ENCODE measurements at places on chromosomes 2 and 18.

DNA sequence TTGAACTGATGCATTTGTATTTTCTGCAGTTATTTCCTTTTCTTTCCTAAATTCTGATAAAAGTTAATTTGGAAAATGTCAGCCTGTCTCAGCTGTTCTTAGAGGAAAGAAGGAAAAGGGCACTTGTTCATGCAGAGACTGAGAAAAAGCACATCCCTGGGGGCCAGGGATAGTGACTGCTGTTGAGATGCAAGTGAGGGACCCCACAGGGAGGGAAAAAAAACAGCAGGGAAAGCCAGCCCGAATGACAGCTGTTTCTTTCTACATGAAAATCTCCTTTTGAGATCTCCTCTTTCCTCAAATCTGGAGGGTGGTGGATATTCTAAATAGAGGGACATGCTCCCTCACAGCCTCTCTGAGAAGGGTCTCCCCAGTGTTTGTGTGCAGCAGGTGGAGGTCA is 14.0 kb upstream of the MTA3 start:
- no peak overlapping the region for H3K4me3 ChIP-seq
- H3K4me1 ChIP-seq: no peaks in the 10 kb centered on the region
- H3K36me3 ChIP-seq: no peaks in the 10 kb centered on the region

DNA sequence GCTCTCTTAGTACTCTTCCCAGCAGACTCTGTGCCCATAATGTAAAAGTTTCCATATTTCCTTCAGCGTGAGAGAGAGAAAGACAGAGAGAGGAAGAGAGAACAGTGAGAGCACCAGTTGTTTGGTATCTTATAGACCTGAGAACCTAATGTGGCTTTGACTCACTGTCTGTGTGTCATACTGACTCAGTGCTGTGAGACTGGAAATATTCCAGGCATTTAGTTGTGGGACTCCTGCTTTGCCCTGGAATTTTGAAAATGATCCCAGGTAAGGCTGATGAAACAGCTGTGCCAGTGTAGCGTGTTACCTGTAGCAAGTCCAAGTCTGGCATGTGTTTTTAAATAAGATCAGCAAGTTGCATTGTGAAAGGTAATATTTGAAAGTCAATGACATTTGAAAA is 87.9 kb upstream of the KCNH7 start:
- H3K4me3 ChIP-seq: no peak overlapping the region
- DNase-seq: no peak
- no peaks in the 10 kb centered on the region for H3K36me3 ChIP-seq
- no peaks in the 10 kb centered on the region for H3K4me1 ChIP-seq
- no peak overlapping the region for H3K27ac ChIP-seq
- H3K27me3 ChIP-seq: no peaks in the 10 kb centered on the region

- DNase-seq: no peak
- no peaks in the 10 kb centered on the region for H3K27me3 ChIP-seq
- no peaks in the 10 kb centered on the region for H3K4me1 ChIP-seq
- no peaks in the 10 kb centered on the region for H3K36me3 ChIP-seq
These were observed 501.5 kb downstream of the NR4A2 start for GRCh38 chr2:155830817-155831579.

- no peak overlapping the region for H3K4me3 ChIP-seq
- no peaks in the 10 kb centered on the region for H3K4me1 ChIP-seq
- no peak overlapping the region for H3K27ac ChIP-seq
- DNase-seq: no peak
- H3K27me3 ChIP-seq: no peaks in the 10 kb centered on the region
These were observed 269.5 kb downstream of the NEDD4L start for GRCh38 chr18:58313491-58314032.

GRCh38 chr2:40543381-40543780 is 91.5 kb upstream of the SLC8A1 start:
- H3K4me3 ChIP-seq: no peak overlapping the region
- no peak overlapping the region for H3K27ac ChIP-seq
- no peaks in the 10 kb centered on the region for H3K36me3 ChIP-seq
- no peaks in the 10 kb centered on the region for H3K27me3 ChIP-seq
- peaks cover 5% of the 10 kb centered on the region for H3K4me1 ChIP-seq

- no peaks in the 10 kb centered on the region for H3K36me3 ChIP-seq
- H3K27me3 ChIP-seq: no peaks in the 10 kb centered on the region
- DNase-seq: no peak
- no peak overlapping the region for H3K4me3 ChIP-seq
- H3K4me1 ChIP-seq: no peaks in the 10 kb centered on the region
These were observed 1303.1 kb upstream of the DDX18 start for GRCh38 chr2:116511426-116511825.

DNA sequence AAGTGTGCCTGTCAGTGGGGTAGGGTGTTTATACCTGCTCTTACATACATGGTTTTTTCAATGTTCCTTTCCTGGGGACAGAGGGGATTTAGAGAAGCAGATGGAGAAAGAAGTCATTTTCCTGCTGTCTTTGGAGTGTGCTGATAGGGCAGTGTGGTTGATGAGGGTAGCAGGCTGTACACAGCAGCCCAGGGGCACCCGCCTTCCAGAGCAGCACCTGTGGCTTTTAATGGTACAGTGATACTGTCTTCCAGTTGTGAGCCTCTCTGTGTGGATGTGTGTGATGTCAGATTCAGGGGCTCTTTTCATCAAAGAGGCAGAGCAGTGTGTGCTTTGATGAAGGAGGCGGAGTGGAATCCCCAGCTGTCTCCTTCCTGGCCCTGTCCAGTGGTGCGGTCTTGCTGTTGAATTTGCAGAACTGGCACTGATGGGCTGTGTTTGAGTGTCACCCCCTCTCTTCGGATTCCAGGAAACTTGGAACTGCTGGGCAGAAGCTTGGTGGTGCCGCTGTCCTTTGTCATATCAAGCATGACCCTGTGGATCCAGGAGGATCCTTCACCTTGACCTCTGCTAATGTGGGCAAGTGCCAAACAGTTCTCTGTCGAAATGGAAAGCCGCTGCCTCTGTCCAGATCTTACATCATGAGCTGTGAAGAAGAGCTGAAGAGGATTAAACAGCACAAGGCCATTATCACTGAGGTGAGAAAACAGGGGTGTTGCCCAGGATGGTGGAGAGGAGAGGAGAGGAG is 259.8 kb downstream of the PHLPP1 start:
- no peaks in the 10 kb centered on the region for H3K4me1 ChIP-seq
- no peaks in the 10 kb centered on the region for H3K27me3 ChIP-seq
- H3K4me3 ChIP-seq: no peak overlapping the region
- DNase-seq: no peak

DNA sequence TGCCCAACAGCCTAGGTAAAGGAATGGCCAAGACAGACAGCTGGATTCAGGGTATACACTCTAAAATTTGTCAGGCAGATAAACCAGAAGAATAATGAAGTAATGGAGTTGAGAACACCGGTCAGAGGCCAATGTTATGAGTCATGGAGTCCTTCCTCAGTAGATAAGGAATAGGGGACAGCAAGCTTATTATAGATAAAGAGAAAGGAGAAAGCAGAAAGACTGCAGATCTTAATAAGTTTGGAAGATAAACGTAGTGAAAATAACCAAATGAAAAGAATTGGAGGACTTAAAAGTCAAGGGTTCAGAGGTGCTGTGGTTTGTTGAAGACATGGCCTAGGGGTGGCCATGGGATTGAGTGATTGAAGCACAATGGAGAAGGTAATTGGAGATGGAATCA is 63.5 kb upstream of the NFE2L2 start:
- no peak for DNase-seq
- H3K4me1 ChIP-seq: no peaks in the 10 kb centered on the region
- no peaks in the 10 kb centered on the region for H3K36me3 ChIP-seq
- H3K27ac ChIP-seq: no peak overlapping the region
- no peak overlapping the region for H3K4me3 ChIP-seq
- H3K27me3 ChIP-seq: no peaks in the 10 kb centered on the region

DNA sequence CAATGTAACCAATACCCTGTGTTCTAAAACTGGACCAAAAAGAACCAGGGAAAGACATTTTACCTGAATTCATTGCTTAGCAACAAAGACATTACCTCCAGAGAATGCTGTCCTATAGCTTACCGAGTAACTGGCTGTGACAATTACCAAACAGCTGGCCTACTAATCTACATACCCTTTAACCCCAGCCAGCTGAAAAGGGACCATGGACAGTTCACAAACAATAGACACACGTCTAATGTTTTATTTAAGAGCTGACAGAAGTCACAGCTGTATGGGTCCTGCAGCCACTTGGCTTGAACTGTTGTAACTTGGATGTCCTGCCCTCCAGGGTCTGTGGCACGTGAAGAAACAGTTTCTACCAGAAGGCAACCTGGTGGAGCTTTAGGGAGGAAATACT is 130.1 kb upstream of the EFEMP1 start:
- no peak overlapping the region for H3K27ac ChIP-seq
- H3K27me3 ChIP-seq: no peaks in the 10 kb centered on the region
- DNase-seq: no peak
- H3K4me3 ChIP-seq: no peak overlapping the region
- no peaks in the 10 kb centered on the region for H3K4me1 ChIP-seq

Data from aorta (tissue), 5 donors.